ENCODE measurements at places on chromosomes 6 and 20.
A peak's percentile ranks its signal among the peaks of the same experiment; 100 is the strongest.

DNA sequence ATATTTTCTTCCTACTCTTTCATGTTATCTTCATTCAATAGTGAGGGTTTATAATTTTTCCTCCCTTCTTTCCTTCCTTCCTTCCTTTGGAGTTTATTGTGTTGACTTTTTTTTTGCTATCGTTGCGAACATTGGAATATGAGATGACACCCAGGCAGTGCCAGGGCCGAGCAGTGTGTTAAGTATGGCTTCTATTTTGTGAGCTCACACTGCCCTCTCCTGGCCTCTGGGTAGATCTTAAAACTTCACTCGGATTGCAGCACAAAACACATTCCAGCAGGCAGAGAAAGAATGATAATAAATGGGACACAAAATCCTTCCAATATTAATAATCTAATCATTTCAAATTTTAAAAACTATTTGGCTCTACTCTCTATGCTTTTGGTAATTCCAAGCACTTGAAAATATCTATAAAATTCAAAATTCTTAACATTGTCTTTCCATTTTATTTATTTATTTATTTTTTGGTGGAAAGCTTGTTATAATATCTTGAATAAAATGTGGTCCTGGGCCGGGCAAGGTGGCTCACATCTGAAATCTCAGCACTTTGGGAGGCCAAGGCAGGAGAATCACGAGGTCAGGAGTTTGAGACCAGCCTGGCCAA lies 147.4 kb upstream of the OLIG3 start:
- DNase-seq, result peak; percentile 77

- peak; percentile 22 for DNase-seq
These were observed 173.2 kb downstream of the BTBD3 start for GRCh38 chr20:12090920-12091319.

- DNase-seq, result no peak
These were observed 74.8 kb upstream of the SNRPB2 start for GRCh38 chr20:16654858-16655535.

DNA sequence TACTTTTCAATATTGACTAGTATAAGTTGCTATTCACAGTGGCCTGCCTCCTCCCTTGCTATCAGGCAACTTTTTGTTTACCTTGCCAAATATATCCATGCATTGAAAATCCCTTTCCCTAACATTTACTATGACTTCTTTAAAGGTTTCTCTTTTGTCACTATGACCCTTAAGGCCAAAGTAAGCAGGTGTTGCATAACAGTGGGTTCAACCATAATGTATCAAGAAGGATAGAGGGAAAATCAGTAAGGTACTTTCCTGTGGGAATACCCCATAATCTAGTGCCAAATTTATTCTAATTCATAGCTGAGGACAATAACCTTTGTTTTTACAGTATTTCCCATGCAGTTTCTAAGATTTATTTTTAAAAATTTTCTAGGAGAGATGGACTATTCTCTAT lies 527.6 kb downstream of the CDKAL1 start:
- DNase-seq, result no peak

DNA sequence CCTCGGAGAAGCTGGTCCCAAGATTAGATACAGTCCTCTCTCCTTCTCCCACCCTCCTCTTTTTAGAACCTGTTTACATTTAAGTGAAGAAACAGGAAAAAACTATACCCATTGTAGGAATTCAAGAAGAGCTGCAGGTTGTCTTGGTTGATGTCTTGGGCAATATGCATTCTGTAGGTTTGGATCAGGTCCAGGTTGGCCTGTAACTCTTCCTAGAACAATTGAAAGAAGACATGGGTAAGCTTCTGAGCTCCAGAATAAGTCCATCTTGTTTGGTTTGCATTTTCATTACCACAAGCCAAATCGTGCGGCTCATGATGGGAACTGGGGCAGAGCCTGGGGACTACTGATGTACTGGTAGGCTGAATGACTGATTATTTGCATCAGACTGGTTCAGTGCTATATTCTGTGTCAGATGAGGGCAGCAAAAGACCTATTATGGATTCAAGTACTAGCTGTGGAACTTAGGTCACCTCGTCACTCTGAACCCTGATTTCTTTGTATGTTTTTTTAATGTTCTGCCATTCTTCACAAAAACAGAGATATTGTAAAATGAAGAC lies 20.3 kb upstream of the SLA2 start:
- peak; percentile 32 for DNase-seq

DNA sequence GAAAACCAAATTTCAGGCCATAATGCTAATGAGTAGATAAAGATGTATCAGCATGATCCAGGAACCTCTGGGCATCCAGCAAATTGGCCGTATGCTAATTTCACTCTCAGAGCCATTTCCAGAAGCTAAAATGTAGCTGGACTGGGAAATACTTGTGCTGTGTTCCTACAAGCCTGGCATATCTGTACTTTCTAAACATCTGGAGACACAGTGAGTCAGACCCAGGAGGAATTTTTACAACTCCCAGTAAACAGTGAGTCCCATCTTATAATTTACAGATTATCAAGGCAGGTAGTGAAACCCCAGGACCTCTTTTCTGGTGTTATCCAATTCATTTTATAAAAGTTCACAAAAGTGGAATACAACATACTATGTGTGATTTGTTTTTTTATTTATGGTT lies 683.0 kb upstream of the ADGRB3 start:
- peak; percentile 43 for DNase-seq

- DNase-seq, result no peak
These were observed 31.5 kb downstream of the AAR2 start for GRCh38 chr20:36267605-36268381.

GRCh38 chr6:44650947-44651346 lies 263.4 kb downstream of the CDC5L start:
- DNase-seq, result peak; percentile 51

DNA sequence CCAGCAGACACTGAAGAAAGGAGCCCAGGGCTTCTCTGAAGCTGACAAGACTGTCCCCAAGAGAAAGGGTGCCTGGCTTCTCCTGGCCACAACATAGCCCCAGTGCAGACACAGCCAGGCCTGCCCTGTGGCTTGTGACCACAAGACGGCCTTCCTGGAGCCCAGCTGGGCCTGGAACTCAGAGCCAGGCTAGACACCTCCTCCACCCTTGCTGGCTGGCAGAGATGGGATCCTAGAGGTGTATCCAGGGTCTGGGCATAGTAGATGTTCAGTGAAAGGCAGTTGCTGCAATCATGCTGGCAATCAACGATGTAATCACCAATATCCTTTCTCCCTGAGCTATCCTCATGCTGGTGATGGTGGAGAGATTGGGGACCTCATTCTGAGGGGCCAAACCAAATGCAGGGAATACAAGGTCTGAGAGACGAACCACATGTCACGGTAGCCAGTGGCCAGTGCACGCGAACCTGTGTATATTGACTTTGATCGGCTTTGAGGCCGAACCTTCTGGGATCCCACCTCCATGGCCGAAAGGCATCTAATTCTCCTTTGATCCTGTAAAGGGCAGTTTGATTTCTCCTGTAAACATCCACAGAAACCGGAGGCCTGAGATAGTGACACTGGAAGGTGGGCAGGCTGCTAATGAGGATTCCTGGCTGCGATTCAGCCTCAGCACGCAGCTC lies 115.2 kb downstream of the PSMB1 start:
- DNase-seq, result peak; percentile 23

GRCh38 chr20:36175016-36175415 lies 20.5 kb downstream of the EPB41L1 start:
- DNase-seq, result no peak

DNA sequence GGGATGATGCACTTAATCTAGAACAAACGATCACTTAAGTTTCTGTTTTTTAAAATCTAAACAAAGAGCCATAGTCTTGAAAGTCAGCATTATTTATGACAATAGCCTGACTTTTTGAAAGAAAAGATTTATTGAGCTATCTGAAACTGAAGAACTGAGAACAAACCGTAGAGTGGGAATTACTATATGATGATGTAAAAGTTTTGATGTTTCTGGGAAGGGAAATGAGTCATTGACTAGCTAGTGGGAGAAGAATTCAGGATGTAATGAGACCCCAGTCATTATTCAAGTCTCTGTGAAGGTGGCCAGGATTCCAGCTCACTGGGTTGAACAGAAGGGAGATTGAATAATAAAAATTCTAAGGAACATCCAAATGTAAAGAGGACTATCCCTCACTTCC lies 83.4 kb upstream of the FABP7 start:
- DNase-seq, result peak; percentile 81

GRCh38 chr20:9395971-9396370 lies 118.4 kb upstream of the LAMP5 start:
- no peak for DNase-seq

- DNase-seq, result no peak
These were observed 80.9 kb downstream of the WASF1 start for GRCh38 chr6:110098511-110099116.

DNA sequence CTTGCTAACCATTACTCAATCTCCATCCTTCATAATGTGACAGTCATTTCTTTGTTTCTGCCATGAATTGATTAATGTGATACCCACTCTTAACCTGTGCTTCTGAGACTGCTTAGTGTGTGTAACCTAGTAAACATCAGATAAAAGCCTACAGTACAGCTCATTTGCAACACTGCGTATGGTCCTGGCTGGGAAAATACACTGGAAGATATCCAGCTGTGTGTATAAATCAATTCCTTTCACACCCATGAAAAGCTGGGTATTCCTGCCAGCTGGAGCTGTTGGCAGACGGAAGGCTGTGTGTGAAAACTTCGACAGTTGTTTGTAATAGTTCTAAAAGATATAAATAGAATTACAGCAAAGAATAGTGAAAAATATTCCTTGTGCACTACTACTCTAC lies 509.2 kb downstream of the FRK start:
- DNase-seq, result no peak

DNA sequence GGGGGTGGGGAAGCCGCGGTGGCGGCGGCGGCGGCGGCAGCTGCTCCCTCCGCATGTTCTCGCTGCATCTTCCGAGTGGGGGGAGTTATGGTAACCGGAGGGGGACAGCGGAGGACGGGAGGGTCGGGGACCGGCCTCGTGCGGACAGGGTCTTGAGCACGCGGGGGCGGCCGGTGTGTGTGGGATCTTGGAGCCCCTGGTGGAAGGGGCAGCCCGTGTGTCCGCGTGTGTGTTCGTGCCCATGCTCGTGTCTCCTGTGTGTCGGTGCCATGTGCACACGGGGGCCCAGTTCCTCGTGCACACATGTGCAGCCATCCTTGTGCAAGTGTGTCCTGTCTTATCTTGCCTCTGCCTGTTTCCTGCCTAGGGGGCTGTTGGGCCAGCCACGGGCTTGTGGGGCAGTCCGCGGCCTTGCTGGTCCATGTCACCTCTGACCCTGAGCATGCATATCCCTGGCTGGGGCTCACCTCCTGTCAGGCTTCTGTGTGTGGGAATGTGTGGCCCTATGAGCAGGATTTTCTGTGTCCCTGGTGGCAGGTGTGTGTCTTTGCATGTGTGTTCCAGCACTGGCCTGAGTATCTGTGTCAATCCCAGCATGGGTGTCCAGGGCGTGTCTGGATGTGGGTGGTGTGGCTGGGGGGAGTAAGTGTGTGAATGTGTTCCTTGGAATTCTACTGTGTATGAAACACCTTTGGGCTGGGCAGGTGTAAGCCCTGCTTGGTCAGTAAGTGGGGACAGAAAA lies 8.5 kb downstream of the SYNGAP1 start:
- DNase-seq, result peak; percentile 32

DNA sequence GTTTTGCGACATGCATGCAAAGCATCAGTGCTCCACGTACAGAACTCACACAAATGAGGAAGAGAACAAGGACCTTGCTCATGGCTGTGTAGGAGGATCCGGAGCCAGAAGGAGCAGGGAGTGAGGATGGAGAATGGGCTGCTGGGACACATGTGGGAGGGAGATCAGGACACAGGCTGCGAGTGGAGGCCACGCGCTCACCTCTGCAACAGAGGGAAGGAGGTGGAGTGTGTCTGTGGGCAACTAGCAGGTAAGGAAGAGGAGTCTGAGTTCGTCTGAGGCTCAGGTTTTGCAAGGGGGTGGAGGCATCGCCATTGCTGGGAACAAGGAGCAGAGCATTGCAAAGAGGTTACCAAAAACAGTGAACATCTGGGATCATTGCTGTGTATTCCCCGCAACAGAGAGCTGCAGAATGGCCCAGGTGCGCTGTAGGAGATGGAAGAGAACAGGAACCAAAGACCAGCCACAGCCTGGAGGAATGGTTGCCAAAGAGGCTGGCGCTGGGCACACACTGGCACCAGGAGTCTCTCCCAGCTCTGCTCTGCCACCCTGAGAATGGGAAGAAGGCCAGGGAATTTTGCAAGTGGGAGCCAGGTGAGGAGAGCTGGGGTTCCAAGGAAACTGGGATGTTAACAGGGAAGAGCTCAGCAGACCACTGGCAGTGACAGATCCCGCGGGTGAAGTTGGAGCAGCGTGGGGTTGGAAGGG lies 90.0 kb upstream of the RPS6KA2 start:
- no peak for DNase-seq

DNA sequence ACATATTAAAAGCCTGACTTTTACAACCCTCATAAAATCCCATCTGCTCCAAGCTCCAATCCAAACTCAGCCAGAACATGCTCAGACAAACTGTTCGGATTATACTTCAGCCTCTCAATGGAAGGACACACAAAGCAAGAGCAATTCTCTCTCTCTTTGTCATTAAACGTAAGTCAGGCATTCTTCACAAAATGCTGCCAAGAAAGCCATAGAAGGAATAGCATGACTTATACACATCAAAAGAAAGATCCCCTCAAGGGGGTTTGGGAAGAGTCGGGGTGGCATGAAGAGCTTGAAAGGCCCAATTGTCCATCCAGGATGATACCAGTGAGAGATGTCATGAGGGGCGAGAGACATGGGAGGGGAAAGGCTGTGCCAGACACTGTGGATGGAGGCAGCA lies 268.9 kb downstream of the PREX1 start:
- no peak for DNase-seq

- no peak for DNase-seq
These were observed 11.2 kb downstream of the CCDC167 start for GRCh38 chr6:37488476-37488875.

DNA sequence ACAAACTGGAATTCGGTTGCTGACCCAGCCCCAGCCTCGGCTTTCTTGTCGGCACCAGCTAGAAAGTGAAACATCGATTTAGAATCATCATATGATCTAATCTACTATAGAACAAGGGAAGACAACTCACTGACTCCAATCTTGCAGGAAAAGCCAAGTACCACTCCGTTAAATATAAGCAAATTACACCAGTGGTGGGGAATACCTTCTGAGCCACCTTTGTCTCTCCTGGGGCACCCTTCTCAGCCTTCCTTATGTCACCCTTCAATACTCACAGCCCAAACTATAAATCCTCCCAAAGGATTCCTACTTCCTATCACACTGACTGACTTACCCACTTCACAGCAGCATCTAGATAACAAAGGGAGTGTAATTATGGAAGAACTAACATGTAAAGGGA lies 7.5 kb downstream of the RPS10 start:
- DNase-seq, result no peak

GRCh38 chr6:113050979-113051378 lies 703.8 kb downstream of the RFPL4B start:
- DNase-seq, result no peak

GRCh38 chr20:24979036-24979960 lies 13.3 kb downstream of the APMAP start:
- DNase-seq, result no peak

DNA sequence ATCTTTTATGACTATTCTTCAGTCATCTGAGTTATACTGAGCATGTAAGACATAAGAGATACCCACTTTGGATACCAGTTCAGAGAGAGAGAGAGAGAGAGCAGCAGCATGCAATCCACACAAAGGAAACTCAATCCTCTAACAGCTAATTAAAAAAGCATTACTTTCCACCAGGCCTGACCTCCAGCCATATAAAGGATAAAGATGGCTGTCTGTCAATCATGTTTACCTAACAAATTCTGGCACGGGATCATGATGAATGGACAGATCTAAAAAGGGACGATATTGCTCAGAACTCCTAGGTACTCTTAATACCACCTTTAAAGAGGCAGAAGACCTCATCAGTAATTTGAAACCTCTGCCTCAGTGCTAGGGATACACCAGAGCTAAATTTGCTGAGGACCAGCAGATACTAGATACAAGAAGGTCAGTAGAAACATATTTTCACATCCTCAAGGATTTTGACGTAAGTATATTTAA lies 159.2 kb downstream of the RPS12 start:
- no peak for DNase-seq

Measured in iris pigment epithelial cell (primary cell).